ENCODE measurements at places on chromosomes 6 and 20. TPM values are rescaled to one million over a fixed set of nuclear protein-coding genes. Genes with fewer than 3 reads are reported as not detected.

Gene UBE2J1
- 22.4 TPM for polyA plus RNA-seq

Gene LY6G6F
- polyA plus RNA-seq: not detected

Gene PTPRT
- 0.07 TPM for polyA plus RNA-seq

Gene PROKR2
- not detected for polyA plus RNA-seq

Gene GABRR1
- polyA plus RNA-seq: not detected

Gene NRN1
- polyA plus RNA-seq: 2.7 TPM

Gene SLC17A2
- not detected for polyA plus RNA-seq

Gene CHRNA4
- polyA plus RNA-seq: 0.26 TPM

Gene ZNF322
- polyA plus RNA-seq: 5.3 TPM

Gene C6orf163
- 4.5 TPM for polyA plus RNA-seq

Gene ERVFRD-1
- 0.34 TPM for polyA plus RNA-seq

Gene RNF39
- polyA plus RNA-seq: 0.51 TPM

Gene HIVEP1
- 9.6 TPM for polyA plus RNA-seq

Gene MEI4
- 0.16 TPM for polyA plus RNA-seq

Gene LRRC1
- polyA plus RNA-seq: 3.3 TPM

Gene SLC4A11
- polyA plus RNA-seq: 12.1 TPM

Gene DEFB124
- 0.20 TPM for polyA plus RNA-seq

Gene PGC
- 1.6 TPM for polyA plus RNA-seq

Gene UBD
- polyA plus RNA-seq: 0.99 TPM

Gene PPDPF
- polyA plus RNA-seq: 10.5 TPM

Gene SPATS1
- polyA plus RNA-seq: not detected

Gene RAET1E
- 0.30 TPM for polyA plus RNA-seq

Gene FOXQ1
- polyA plus RNA-seq: not detected

Gene RBBP8NL
- not detected for polyA plus RNA-seq

Gene ADGRF1
- 0.24 TPM for polyA plus RNA-seq

Gene TRIM31
- not detected for polyA plus RNA-seq

Gene VGLL2
- polyA plus RNA-seq: not detected

Gene BPI
- polyA plus RNA-seq: 0.13 TPM

Gene ZSCAN23
- 1.6 TPM for polyA plus RNA-seq

Gene ATP9A
- polyA plus RNA-seq: 3.9 TPM

Data from adrenal gland (tissue), 19 donors.